Stimulated activated CD4-positive, alpha-beta T cell treated with anti-CD3 and anti-CD28 coated beads, Interleukin-2, amount 100 ng/mL, for 48 hours (primary cell): ENCODE measurements at places on chromosomes 16 and 17.

DNA sequence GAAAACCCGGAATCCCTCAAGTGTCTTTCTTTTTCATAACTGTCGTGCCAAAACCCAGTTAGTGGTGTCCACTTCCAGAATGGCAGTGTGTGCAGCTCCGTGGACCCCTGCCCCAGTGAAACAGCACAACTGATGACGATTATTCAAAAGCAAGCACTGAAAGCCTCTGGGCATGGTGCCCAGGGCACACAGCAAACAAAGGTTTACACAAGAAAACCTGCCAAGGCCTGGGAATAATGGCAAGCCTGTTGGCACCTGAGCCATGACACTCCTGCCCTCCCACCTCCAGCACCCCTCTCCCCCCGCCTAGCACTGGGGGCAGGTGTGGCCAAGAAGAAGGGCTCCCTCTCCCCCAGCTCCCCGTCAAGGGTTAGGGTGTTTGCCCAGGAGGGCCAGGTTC, 2.8 kb downstream of the PKMYT1 start:
- no peak for DNase-seq

DNA sequence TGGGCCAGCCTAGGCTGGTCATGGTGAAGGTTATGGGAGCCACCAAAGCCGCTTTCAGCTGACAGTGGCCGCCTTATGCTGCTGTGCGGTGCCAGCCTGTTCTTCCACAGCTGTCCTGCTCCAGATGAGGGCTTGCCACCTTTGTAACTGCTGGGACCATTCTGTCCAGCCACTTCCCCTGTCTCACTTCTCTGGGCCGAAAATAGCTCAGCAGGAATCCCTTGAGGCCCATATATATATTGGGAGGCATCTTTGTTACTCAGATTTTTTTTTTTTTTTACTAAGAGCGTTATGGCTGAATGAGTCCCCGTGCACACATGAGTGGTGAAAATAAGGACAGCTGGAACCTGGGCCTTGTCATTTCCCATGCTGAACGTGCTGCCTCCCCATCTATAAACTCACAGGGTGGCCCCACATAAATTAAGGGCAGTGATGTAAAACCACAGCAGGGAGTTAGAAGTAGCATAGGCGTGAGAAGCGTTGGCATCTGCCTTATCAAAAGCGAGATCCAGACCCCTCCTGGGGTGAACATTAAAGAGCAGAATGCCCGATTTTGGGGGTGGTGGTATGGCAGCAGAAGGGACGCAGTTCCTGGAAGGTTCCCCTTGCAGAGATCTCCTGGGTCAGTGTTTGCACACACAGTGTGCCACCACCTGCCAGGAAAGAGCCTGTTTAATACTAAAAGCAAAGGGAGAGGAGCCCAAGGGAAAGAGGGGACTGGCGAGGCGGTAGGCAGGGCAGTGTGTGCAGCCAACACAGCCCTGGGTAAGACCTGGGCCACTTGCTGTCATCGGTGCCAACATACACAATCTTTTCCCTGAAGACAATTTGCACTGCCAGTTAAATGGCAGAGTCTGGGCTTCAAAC, 57.8 kb downstream of the USP43 start:
- DNase-seq = no peak

DNA sequence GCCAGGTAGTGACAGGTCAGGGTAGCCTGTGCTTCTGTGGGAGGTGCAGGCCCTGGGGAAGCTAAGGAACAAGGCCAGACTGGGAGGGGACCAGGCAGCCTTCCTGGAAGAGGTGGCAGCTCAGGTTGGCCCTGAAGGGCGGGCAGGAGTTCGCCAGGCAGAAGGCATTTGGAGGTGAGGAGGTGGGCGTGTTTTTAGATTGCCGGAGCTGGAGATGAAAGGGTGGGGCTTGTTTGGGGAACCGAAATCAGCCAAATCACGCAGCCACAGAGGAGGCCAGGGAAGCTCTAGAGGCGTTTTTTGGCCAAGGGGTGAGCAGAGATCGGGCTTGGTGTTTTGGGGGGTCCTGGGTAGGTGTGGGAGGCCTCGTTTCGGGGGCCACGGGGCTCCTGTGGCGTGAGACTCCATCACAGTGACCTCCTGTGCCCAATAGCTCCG, 7.6 kb downstream of the ADCY7 start:
- DNase-seq = no peak

GRCh38 chr17:13626703-13627102, 25.0 kb upstream of the HS3ST3A1 start:
- DNase-seq = no peak

DNA sequence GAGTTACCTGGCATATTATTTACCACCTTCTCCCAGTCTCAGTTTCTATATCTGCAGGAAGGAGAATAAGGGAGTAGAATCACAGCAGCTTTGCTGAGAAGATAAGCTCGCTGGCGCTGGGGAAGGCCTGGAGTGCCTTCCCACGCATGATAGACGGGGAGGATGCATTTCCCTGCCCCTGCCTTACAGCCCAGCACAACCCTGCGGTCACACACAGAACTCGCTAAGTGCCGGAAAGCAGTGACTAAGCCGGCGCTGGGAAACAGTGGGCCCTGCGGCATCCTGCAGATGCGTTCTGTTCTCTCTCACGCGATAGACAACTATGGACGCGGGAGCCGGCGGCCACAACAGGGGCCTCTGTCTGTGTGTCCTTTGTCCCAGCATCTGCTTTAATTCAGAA, 4.8 kb downstream of the CA5A start:
- no peak for DNase-seq

- DNase-seq = no peak
Observed at GRCh38 chr17:58119491-58119890, 28.7 kb upstream of the OR4D1 start.

- DNase-seq = no peak
Observed at GRCh38 chr16:83928341-83929055, 24.5 kb upstream of the OSGIN1 start.

DNA sequence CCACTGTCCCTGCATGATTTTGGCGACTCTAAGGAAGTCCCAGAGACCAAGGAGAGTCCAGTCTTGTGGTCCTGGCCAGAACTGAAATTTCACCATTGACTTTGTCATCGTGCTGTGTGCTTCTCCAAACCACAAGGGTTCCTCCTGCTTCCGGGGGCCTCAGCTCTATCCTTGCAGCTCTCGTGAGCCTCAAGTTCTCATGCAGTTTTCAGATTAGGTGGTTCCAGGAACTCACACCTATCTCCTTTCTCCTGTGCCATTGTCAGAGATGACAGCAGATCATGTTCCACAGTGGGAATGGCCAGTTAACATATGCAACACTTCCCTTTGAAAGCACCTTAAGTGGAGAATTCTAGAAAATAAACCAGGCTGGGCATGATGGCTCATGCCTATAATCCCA, 97.9 kb upstream of the CRHR1 start:
- DNase-seq = no peak

GRCh38 chr17:13476720-13477119, 125.0 kb downstream of the HS3ST3A1 start:
- no peak for DNase-seq

DNA sequence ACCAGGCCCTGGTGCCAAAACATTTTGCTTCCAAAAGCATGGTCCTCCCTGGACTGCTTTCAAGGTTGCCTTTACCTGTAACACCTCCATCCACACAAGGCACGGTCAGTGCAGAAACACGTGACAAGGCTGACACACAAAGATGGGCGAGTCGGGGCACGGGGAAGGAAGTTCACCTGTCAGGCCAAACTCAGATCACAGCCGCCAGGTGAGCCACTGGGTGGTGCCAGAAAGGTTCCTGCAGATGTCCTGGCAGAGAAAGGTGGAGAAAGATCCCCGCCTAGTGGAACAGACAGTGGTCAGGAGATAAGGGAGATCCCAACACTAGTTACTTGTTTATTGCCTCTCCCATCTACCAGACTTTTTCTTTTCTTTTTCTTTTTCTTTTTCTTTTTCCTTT, 155.3 kb downstream of the AIPL1 start:
- no peak for DNase-seq

DNA sequence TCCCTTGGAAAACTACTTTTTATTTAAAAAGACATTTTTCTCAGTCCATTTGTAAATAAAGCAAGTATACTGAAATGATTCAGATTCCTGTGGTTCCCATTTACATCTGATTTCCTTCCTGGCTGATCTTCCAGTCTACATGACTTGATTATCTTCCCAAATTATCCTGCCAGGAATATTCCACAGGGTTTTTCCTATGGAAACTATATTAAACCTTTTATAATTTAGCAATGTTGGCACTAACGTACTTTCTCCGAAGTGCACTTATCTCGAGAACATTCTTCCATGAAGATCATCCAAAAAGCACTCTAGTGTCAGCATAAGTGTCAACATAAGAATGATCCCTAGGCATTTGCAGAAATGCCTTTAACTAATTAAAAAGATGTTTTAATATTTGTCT, 347.7 kb upstream of the KIF2B start:
- DNase-seq = no peak

DNA sequence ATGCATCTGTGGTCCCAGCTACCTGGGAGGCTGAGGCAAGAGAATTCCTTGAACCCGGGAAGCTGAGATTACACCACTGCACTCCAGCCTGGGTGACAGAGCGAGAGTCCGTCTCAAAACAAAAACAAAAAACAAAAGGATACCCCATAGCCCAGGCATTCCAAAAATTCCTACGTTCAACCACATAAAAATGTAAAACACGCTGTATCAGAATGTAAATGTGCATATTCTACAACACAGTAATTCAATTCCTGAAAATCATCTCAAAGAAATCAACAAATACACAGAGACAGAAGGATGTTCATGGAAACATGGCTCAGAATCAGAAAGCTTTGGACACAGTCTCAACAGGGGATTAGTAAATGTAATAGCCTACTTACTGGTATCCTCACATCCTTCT, 33.0 kb downstream of the COG7 start:
- DNase-seq = no peak

- no peak for DNase-seq
Observed at GRCh38 chr16:17413508-17413907, 57.3 kb downstream of the XYLT1 start.

- DNase-seq = no peak
Observed at GRCh38 chr17:10384175-10384574, 11.4 kb upstream of the MYH13 start.

- DNase-seq = no peak
Observed at GRCh38 chr17:68255731-68256538, 8.1 kb downstream of the AMZ2 start.

DNA sequence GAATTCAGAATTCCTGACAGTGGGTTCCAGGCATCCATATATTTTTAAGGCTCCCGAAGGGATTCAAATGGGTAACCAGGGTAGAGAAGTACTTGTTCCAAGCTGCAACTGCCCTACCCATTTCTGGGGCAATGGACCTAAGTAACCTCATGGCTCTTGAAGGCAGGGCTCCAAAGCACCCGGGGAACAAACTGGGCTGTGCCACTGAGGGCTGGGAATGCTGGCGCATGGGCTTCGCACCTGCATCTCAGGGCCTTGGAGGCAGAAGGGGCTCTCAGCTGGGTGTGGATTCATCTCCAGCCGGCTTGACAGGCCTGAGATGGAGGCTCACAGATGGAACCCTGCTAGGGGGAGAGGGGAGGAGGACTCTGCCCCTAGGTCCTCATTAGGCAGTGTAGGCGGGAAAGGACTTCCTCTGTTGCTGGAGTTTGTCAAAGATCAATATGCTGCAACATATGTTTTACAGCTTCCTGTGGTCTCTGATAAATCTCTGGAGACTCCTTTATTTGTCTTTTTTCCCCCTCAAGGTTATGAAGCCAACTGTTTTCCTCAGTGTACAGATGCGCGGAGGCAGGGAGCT, 232.3 kb upstream of the NLRP1 start:
- no peak for DNase-seq

- DNase-seq = no peak
Observed at GRCh38 chr16:11417487-11417886, 72.2 kb downstream of the RMI2 start.

DNA sequence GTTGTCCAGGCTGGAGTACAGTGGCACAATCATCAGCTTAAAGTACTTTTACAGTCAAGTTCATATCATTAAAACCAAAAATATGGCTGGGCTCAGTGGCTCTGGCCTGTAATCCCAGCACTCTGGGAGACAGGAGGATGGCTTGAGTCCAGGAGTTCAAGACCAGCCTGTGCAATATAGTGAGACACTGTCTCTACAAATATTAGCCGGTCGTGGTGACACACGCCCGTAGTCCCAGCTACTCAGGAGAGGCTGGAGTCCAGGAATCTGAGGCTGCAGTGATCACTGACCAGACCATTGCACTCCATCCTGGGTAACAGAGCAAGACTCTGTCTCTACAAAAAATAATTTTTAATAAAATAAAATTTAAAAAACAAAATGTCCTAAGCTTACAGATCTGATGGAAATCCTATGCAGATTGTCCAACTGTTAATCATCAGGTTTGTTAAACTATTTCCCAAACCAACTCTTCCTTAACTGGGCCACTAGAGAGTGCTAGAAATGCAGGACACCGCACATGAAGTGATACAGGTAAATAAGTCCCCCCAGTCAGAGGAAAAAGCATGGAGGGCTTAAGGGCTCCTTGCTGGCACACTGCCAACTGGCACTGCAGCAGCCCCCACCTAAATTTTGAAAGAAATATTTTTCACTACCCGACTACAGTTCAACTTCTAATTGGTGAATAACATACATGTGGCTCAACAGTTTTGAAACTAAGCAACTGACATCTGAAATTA, 2.8 kb downstream of the USP22 start:
- peak; percentile 24 for DNase-seq

- DNase-seq = no peak
Observed at GRCh38 chr17:66459811-66460270, 157.4 kb downstream of the PRKCA start.

- no peak for DNase-seq
Observed at GRCh38 chr17:48554412-48555257, 9.7 kb upstream of the HOXB2 start.

DNA sequence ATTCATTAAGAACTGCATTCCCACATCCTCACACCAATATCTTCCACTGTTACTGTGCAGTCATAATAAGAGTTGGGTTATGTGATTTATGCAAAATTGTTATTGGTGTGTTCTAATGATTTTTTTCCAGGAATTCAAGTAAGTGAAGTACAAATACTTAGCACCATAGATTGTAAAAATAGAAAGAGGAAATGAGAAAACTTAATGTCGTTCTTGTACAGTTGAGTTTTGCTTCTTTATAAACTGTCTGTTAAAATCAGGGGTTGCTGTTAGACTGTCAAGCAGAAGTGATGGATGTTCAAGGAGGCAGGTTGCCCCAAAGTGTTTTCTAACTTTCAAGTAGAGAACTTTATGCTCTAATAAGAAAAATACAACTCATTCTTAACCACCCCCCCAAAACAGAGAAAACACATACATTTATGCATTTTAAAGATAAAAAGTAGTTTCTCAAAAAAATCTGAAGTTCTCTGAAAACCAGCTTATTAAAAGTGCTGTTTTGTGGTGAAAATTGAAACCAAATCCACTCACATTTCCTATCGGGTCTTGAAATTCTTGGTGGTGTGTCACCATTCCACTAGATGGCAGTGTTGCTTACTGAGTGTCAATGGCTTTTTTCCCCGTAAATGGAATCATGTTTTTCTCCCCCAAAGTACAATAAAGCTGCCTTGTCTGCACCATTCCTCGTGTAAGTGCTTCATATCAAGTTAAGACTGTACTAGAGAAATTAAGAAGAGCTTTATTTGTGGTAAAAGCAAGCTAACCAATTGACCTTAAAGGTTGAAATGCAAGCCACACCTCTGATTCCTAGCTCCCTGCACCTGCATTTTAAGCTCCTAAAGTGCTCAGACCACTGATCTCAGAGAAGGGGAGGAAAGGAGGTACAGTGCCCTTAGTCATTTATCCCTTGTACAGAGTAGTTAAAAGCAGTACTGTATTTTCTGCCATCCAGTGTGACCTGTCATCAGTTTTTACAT, 4.7 kb upstream of the IGSF6 start:
- no peak for DNase-seq

- no peak for DNase-seq
Observed at GRCh38 chr17:57468932-57469775, 212.8 kb downstream of the MSI2 start.

- DNase-seq = no peak
Observed at GRCh38 chr17:19317359-19318095, 45.0 kb downstream of the B9D1 start.

GRCh38 chr16:10080051-10080772, 102.0 kb downstream of the GRIN2A start:
- DNase-seq = no peak
